ENCODE measurements at places on chromosomes 12 and 14.
A peak's percentile ranks its signal among the peaks of the same experiment; 100 is the strongest.

DNA sequence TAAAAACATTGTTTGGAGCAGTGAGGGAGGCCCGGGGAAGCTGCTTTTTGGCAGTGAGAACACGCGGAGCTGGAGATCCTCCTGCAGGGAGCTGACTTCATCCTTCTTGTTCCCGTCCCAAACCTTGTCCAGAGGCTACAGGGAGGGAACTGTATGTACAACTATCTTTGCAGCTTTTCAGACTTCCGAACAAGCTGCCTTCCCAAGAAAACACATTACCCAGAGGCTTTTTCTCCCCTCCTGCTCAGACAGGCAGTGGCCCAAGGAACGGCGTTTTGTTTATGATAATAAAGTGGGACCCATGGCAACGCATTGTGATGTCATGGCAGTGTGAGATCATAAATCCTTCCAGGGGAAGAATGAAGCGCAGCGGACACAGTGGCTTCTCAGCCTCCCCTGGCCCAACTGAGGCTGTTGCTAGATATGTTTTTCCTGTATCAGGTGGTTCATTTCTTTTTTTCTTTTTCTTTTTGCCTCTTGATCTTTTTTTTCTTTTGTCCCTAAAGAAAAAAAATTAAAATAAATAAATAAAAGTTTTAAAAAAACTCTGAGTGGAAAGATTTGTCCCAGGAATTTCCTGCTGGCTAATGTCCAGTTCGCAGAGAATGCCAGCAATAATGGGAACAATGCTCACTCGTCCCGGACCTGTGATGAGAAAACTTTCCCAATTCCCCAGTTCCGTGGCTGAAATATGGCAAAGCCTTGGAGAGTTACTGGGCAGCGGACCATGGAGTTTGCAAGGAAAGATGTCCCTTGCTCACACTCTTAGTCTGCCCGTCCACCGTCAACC lies 103.4 kb upstream of the MAP1LC3B2 start:
- H3K36me3 ChIP-seq: no peaks in the 10 kb centered on the region
- no peak overlapping the region for H3K27ac ChIP-seq
- H3K4me3 ChIP-seq: no peak overlapping the region
- H3K27me3 ChIP-seq: no peaks in the 10 kb centered on the region
- peaks cover 10% of the 10 kb centered on the region for H3K4me1 ChIP-seq

DNA sequence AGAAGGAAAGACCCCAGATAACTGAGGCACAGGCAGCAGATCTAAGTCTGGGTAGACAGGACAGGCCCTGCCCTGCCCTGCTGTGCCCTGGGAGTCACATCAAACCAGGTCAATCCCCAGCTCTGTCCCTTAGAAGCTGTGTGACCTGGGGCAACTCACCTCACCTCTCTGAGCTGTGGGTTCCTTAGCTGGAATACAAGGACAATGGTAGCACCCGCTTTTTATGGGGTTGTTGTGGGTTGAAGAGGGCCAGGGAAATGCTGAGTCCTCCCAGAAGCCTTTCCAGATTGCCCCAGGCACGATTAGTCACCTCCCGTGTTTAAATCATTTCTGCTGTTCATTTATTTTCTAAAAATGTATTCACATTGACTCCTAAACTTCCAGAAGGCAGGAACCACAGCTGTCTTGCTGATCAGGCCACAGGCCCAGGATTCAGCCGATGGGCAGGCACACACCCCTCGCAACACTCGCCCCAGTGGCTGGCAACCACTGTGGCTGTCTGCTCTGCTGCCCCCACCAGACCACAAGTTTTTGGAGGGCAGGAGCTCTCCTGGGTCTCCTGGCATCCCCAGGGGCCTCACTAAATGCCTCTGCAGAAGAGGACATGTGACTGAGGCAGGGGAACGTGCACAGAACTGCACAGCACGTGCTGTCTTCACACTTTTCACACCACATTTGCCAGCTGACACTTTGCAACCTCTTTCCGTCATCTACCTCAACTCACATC lies 3.0 kb downstream of the SELPLG start:
- H3K4me3 ChIP-seq: peak overlapping the region; percentile 90
- H3K27me3 ChIP-seq: no peaks in the 10 kb centered on the region
- peaks cover 18% of the 10 kb centered on the region for H3K36me3 ChIP-seq
- H3K27ac ChIP-seq: peak overlapping the region; percentile 96

DNA sequence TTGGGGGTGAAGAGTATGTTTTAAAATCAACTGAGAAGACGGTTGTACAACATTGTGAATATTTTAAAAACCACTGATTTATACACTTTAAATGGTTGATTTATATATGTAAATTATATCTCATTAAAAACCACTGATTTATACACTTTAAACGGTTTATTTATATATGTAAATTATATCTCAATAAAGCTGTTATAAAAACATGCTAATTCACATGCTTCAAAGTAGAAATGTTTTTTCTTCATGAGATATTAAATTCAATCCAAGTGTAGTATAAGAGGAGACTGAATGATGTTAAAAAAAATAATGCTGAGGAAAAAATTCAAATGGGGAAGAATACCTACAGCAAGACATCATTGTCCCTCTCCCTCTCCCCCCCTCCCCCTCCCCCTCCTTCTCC lies 92.9 kb downstream of the ATXN2 start:
- H3K27me3 ChIP-seq: no peaks in the 10 kb centered on the region
- no peak for DNase-seq
- peaks cover 75% of the 10 kb centered on the region for H3K36me3 ChIP-seq

DNA sequence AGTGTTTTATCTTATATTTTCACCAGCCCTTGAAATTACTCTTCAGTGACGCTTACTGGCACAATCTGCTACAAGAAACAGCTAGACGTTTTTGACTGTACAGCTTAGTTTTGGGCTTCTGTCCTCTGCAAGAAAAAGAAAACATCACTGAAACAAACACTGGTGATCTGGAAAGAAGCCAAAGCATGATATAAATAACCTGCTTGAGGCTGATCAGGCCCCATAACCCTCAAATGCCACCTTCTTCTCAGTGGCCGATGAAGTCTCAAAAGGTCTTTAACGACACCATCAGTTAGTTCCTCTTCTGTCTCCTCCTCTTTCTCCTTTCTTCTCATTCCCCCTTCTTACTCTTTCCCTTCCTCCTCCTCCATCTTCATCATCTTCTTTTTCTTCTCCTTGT lies 942.3 kb upstream of the TMEM132C start:
- no peaks in the 10 kb centered on the region for H3K27me3 ChIP-seq
- H3K27ac ChIP-seq: no peak overlapping the region
- no peak for DNase-seq
- no peak overlapping the region for H3K4me3 ChIP-seq
- H3K4me1 ChIP-seq: no peaks in the 10 kb centered on the region
- no peaks in the 10 kb centered on the region for H3K36me3 ChIP-seq

DNA sequence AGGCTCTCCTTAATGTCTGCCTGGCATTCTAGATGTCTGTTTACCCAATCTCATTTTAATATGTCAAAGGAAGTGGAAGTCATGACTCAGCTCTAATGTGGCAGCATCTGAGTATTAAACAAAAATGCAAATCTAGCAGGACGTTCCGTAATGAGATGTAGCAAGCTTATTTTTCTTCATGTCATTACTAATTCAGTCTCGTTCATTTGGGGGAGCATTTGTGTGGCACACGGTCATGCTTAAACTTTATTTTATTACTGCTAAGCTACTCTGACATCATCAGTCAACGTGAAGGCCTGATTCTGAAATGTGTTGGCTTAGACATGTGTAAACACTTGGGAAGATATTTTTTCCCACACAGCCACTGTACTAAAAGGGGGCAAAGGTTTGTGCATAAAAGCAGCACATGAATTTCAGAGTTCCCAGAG lies 326.7 kb upstream of the TMPO start:
- H3K4me1 ChIP-seq: no peaks in the 10 kb centered on the region
- H3K4me3 ChIP-seq: no peak overlapping the region
- DNase-seq: no peak
- no peak overlapping the region for H3K27ac ChIP-seq

- H3K27ac ChIP-seq: no peak overlapping the region
- no peaks in the 10 kb centered on the region for H3K36me3 ChIP-seq
- peak overlapping the region; percentile 22 for H3K4me3 ChIP-seq
- peak; percentile 21 for DNase-seq
- no peaks in the 10 kb centered on the region for H3K4me1 ChIP-seq
Observed at GRCh38 chr12:64780531-64781279, 21.5 kb upstream of the GNS start.

DNA sequence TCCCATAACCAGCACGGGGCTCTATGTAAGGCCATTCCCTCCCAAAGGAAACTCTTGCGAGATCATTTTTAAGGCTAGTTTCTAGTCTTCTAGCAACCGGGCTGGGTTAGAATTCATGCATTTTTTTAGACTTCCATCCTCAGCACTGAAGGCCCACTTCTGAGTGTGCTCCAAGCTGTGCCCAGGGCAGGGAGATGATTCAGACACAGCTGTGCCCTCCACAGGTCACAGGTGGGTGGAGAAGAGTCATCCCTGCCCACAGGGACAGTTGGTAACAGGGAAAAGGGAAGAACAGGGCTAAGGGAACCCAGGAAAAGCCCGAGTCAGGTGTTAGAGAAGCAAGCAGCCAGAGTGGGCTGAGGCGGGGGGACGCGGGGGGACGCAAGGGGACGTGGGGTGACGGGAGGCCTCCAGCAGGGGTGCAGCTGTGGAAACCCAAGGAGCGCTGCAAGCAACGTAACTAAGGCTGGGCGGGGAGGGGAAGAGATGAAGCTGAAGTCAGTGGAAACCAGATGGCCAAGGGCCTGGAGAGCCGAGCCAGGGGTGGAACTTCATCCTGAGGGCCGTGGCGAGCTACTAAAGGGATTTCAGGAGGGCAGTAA lies 27.2 kb upstream of the PPP2R5C start:
- no peak for DNase-seq
- H3K27me3 ChIP-seq: no peaks in the 10 kb centered on the region
- H3K4me3 ChIP-seq: no peak overlapping the region
- H3K4me1 ChIP-seq: peaks cover 21% of the 10 kb centered on the region

DNA sequence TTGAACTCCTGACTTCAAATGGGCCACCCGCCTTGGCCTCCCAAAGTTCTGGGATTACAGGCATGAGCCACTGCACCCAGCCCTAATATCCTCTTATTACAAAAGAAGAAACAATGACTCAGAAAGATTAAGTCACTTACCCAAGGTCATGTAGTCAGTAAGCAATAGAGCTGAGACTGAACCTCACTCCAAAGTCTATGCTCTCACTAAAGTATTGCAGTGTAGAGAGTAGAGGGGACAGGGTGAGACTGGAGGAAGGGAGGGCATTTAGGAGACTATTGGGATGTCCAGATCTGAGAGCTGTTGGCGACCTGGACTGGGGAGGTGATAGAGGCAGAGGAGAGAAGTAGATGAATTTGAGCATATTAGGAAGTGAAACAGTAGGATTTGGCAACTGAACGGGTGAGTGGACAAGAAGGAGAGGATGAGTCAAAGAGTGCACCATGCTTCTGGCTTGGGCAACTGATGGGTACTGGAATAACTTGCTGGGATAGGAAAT lies 11.8 kb downstream of the P2RX7 start:
- no peaks in the 10 kb centered on the region for H3K36me3 ChIP-seq
- H3K27me3 ChIP-seq: no peaks in the 10 kb centered on the region
- H3K4me1 ChIP-seq: peaks cover 17% of the 10 kb centered on the region
- no peak overlapping the region for H3K4me3 ChIP-seq
- H3K27ac ChIP-seq: peak overlapping the region; percentile 40

GRCh38 chr14:90894241-90894640 lies 78.0 kb upstream of the TTC7B start:
- H3K27ac ChIP-seq: no peak overlapping the region
- H3K36me3 ChIP-seq: peaks cover 7% of the 10 kb centered on the region
- no peaks in the 10 kb centered on the region for H3K27me3 ChIP-seq

GRCh38 chr12:24760606-24761378 lies 188.1 kb downstream of the BCAT1 start:
- H3K4me1 ChIP-seq: peaks cover 9% of the 10 kb centered on the region
- DNase-seq: no peak
- no peaks in the 10 kb centered on the region for H3K36me3 ChIP-seq
- H3K27me3 ChIP-seq: no peaks in the 10 kb centered on the region

- H3K4me1 ChIP-seq: peaks cover 2% of the 10 kb centered on the region
- no peak overlapping the region for H3K4me3 ChIP-seq
- no peaks in the 10 kb centered on the region for H3K27me3 ChIP-seq
- H3K27ac ChIP-seq: no peak overlapping the region
Observed at GRCh38 chr14:63551332-63551731, 8.2 kb upstream of the PPP2R5E start.

DNA sequence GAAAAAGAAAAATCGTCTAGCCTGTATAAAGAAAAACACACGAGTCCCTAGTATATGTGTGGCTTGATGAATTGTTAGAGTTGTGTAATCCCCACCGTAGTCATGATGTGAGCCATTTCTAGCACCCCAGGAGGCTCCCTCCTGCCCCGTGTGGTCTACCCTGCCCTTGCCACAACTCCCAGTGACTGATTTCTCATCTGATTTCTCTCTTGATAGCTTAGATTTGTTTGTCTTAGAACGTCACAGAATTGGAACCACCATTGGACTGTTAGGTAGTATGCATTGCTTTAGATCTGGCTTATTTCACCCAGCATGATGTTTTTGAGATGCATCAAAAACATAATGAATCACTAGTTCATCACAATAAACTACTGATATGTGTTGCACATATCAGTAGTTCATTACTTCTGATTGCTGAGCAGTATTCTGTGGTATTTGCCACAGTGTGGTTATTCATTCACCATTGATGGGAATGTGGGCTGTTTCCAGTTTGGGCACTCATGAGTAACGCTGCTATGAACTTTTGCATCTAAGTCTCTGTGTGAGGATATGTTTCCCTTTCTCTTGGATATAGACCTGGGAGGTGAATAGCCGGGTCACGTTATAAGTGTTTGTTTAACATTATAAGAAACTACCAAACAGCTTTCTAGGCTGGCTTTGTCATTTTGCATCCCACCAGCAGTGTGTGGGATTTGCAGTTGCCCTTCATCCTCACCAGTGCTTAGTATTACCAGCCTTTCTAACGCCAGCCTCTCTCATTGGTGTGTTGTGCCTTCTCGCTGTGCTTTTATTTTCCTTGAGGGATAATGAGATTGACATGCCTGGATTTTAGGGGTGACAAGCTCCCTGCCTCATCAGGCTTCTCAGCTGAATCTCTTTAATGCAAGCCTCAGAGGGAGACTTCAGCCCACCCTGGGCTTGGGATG lies 31.9 kb upstream of the NCOR2 start:
- no peak overlapping the region for H3K27ac ChIP-seq
- peaks cover 11% of the 10 kb centered on the region for H3K27me3 ChIP-seq
- DNase-seq: no peak

DNA sequence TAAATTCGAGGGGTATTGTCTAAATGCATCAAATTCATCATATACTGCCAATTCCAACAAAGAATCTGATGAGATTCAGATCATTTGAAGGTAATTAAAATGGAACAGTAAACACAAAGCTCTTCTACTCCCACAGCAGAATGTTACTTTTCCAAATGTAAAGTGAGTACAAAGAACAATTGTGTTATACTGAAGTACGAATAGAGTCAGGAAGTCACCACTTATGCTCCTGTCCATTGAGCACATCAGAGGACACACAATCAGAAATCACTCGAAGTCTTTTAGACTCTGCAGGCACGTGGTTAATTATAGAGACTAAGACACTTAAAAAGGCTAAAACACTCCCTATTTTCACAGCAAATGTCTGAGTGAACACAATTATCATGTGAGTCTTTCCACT lies 388.5 kb upstream of the MIS18BP1 start:
- no peak overlapping the region for H3K27ac ChIP-seq
- H3K4me1 ChIP-seq: no peaks in the 10 kb centered on the region
- H3K36me3 ChIP-seq: no peaks in the 10 kb centered on the region
- no peaks in the 10 kb centered on the region for H3K27me3 ChIP-seq
